BJ (cell line): ENCODE measurements at places on chromosomes 3 and 15. TPM values are rescaled to one million over a fixed set of nuclear protein-coding genes. Genes with fewer than 3 reads are reported as not detected.

GRCh38 chr3:52128118-52128683 lies 26.0 kb downstream of the POC1A start:
- DNase-seq = no peak

Gene CISH
- polyA plus RNA-seq = 1.1 and 2.6 TPM in 2 replicates

Gene TGFBR2
- 61.0 and 73.1 TPM in 2 replicates for polyA plus RNA-seq

- no peak for DNase-seq
Observed at GRCh38 chr3:124149081-124149480, 157.2 kb upstream of the ROPN1 start.

- no peak for DNase-seq
Observed at GRCh38 chr3:27509376-27509775, 25.2 kb upstream of the SLC4A7 start.

DNA sequence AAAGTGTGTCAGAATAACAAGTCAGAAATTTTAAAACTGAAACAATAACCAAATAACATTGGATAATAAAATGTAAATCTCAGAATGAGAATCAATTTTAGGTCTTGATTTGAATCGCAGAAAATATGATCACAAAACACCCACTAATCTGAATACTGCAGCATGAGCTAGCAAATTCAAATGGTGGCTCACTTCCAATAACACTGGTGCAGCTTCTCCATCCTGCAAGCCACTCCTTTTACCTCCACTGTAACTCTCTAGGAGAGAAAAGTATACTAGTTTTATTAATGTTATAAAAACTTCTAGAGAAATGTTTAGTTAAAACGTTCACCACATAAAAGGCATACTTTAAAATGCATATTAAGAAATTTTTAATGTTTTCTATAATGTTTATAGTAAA lies 30.4 kb downstream of the UBE3A start:
- no peak for DNase-seq

DNA sequence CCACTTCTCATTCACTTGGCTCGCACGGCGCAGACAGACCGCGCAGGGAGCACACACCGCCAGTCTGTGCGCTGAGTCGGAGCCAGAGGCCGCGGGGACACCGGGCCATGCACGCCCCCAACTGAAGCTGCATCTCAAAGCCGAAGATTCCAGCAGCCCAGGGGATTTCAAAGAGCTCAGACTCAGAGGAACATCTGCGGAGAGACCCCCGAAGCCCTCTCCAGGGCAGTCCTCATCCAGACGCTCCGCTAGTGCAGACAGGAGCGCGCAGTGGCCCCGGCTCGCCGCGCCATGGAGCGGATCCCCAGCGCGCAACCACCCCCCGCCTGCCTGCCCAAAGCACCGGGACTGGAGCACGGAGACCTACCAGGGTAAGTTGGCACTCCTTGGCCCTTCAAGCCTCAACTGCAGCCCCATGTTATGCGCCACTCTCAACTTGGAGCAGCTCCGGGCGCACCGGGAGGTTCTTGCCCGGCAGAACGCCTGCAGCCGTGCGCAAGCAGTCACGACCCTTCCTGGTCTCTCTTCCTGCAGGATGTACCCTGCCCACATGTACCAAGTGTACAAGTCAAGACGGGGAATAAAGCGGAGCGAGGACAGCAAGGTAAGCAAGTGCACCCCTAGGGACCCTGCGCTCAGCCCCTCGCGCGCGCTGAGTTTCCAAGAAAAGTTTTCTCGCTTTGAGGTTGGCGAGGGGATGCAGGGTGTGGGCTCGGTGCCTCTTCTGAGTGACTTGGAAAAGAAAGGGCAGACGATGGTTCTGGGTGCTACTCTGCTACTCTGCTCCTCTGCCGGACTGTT lies at the start of gene BHLHE40:
Gene BHLHE40 (plus strand): TSS at position 10 of the 801 bp plus-strand sequence. CDS start 282 bp downstream, at position 292.
- DNase-seq = no peak

- no peak for DNase-seq
Observed at GRCh38 chr3:126917232-126917804, 65.6 kb upstream of the PLXNA1 start.

DNA sequence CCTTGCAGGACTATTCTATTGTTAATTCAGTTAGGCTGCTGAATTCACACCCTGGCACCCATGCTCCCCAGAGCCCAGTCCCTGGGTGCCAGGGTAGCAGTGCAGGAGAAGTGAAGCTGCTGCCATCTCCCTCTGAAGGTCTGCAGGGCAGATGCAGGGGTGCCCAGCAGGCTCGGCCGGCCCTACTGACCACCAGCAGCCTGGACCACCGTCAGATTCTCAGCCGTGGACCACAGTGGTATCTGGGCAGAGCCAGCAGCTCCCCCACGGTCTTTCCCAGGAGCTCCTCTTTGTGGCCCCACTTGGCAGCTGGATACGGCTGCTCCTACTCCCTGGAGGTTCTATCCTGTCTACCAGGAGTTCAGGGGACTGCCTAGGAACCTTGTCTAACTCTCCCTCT lies 46.8 kb downstream of the ALDH1L1 start:
- DNase-seq = no peak

- DNase-seq = no peak
Observed at GRCh38 chr3:183178833-183179549, 16.5 kb upstream of the LAMP3 start.

Gene BFSP2
- not detected in 2 replicates for polyA plus RNA-seq

- no peak for DNase-seq
Observed at GRCh38 chr15:101004500-101004899, 85.3 kb downstream of the LRRK1 start.

GRCh38 chr3:102896851-102897621 lies 462.2 kb downstream of the ZPLD1 start:
- no peak for DNase-seq

- no peak for DNase-seq
Observed at GRCh38 chr15:62165104-62165792, at the start of gene C2CD4B. TSS of gene C2CD4B (minus strand) at chr15:62165285. CDS start at chr15:62164984, 301 bp downstream.

- DNase-seq = no peak
Observed at GRCh38 chr3:105367063-105367405, 325 bp downstream of the ALCAM start.

Gene DNAH1
- 2.7 and 4.8 TPM in 2 replicates for polyA plus RNA-seq

Gene C3orf22
- not detected in 2 replicates for polyA plus RNA-seq

DNA sequence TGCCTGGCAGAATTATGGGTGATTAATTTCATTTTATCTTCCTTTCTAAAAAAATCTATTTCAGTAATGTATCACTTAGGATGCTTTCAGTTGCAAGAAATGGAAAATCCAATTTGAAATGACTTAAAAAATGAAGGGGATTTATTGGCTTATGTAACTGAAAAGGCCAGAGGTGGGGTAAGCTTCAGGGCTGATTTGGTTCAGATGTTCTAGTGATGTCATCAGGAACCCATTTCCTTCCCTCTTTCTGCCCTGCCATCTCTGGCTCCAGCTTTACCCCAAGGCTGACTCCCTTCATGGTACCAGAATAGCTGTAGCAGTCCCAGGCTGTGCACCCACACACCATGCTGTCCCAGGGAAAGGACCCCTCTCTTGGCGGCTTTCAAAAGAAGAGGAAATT lies 18.5 kb upstream of the REC114 start:
- DNase-seq = no peak

- no peak for DNase-seq
Observed at GRCh38 chr3:95418251-95418650, 1355.4 kb downstream of the NSUN3 start.

Gene CNTN3
- 2.6 and 6.1 TPM in 2 replicates for polyA plus RNA-seq

Gene UBA7
- polyA plus RNA-seq = 32.9 and 62.5 TPM in 2 replicates

DNA sequence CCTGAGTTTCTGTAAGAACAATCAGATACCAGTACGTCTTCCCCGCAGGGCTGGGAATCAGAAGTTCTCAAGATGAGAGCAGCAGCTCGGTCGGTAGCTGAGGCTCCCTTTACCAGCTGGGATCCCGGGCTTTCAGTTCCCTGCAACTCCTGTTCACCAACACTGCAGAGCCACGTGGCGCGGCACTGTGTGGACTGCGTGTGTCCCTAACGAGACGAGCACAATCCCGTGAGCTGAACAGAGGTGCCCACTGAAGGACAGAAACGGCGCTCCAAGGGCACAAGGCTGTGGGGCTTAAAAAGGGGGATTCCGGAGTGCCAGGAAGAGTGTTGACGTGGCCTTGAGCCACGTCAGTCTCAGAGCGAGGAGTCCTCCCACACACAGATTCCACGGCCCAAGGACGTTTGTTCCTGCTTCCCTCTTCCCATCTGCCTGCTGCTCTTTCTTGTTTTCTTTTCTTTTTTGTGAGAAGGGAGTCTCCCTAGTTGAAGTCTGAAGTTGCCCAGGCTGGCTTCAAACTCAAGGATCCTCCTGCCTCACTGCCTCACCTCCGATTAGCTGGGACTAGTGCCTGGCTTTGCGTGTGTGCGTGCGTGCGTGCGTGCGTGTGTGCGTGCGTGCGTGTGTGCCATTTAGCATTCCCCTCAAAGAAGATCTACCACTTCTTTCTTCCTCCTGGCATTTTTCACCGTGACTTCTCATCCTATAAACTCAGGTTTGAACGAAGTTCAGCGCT lies 37.1 kb upstream of the RPL35A start:
- no peak for DNase-seq

GRCh38 chr15:70032509-70032908 lies 65.2 kb downstream of the TLE3 start:
- DNase-seq = no peak

GRCh38 chr3:146543461-146544001 lies 876 bp downstream of the PLSCR1 start:
- no peak for DNase-seq

GRCh38 chr3:145673838-145674237 lies 487.1 kb downstream of the PLOD2 start:
- DNase-seq = no peak

Gene LRRC34
- polyA plus RNA-seq = 1.6 and 2.5 TPM in 2 replicates

DNA sequence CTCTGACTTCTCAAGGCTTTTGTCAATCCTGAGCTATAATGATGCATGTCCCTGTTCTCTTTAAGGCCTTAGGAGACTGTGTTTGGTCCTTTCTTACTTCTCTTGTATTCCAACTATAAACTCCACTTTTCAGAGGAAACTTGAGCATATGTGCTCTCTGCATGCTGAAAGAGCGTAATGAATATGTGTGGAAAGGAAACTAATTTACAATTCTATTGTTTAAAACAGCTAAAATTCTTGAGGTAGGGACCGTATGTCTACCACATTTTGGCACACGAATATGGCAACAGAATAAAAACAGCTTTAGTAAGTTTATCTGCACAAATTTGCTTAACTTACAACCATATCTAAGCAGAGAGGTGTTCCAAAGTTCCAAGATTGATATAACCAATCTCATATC lies 242.0 kb upstream of the DCBLD2 start:
- no peak for DNase-seq

GRCh38 chr3:149701206-149701976 lies 43.6 kb upstream of the WWTR1 start:
- no peak for DNase-seq

DNA sequence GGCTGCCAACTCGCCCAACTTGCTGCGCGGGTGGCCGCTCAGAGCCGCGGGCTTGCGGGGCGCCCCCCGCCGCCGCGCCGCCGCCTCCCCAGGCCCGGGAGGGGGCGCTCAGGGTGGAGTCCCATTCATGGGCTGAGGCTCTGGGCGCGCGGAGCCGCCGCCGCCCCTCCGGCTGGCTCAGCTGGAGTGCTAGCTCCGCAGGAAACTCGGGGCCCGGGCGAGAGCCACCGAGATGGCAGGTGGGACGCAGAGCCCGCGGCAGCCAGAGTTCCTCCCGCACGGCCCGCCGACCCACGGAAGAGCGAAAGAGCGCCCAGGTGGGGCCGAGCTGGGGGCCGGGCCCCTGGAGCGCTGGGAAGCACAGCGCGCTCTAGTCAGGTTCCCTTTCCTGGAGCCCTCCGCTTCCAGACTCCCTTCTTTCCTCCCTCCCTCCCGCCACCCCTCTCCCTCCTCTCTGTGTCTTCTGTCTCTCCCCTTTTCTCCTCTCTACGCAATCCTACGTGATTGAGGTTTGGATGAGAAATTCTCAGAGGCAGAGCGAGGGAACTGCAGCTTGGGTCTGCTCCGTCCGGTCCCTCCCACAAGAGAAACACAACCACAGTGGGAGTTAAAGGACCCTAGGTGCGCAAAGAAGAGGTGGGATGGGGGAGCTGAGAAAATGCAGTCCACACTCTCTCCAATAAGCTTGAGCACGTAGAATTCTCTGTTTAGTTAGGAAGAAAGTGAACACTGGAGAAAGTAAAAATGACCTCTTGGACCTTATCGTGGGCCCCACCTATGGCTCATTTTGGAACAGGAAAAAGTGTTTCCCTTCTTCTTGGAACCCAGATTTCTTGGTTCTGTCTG lies 317.3 kb downstream of the FGF12 start:
- no peak for DNase-seq

- no peak for DNase-seq
Observed at GRCh38 chr3:34106879-34107278, 308.4 kb downstream of the PDCD6IP start.

DNA sequence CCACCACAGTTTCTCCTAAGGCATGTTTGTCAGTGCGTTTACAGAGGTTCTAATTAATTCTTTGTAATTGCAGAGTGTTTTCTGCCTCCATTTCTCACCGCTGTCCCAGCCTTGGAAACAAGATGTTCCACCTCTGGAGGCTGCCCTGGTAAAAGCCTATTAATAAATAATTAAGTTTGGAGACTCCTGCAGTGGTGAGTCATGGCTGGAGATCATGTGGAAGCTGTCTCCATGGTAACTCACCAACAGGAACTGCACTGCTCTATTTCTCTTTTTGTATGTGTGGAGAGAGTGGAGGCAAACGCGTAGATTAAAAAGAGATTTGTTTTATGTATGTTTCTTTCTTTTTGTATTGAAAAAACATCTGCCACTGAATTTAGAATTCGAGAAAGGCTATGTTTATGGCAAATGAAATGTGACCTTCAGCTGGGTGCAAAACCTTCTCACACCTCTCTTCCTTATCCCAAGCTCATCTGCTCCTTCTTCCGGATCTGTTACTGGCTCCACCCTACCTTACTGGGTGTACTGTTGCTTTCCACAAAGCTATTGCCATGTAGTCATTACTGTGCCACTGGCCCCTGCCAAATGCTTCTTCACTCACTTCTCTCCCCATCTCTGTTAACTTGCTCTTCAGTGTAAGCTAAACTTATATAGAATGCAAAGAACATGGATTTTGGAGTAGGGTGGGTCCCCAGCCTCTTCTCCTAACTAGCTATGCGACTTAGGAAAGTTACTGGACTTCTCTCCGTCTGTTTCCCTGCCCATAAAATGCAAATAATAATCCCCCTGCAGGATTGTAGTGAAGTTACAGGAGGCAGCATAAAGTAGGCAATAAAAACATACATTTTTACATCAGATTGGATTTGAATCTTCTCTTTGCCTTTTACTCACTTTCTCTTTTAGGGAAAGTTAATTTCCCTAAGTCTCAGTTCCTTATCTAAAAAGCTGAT lies 778.5 kb downstream of the NTRK3 start:
- DNase-seq = peak; percentile 40

- no peak for DNase-seq
Observed at GRCh38 chr3:111277226-111277625, 205.6 kb downstream of the NECTIN3 start.

Gene ARGFX
- not detected in 2 replicates for polyA plus RNA-seq

Gene MAGI1
- polyA plus RNA-seq = 14.4 and 15.2 TPM in 2 replicates

Gene CNTN4
- not detected in 2 replicates for polyA plus RNA-seq

GRCh38 chr3:170826047-170826446 lies 43.9 kb downstream of the RPL22L1 start:
- DNase-seq = no peak
